NCI-H187 (cell line): ENCODE measurements at places on chromosomes 6 and 20.

DNA sequence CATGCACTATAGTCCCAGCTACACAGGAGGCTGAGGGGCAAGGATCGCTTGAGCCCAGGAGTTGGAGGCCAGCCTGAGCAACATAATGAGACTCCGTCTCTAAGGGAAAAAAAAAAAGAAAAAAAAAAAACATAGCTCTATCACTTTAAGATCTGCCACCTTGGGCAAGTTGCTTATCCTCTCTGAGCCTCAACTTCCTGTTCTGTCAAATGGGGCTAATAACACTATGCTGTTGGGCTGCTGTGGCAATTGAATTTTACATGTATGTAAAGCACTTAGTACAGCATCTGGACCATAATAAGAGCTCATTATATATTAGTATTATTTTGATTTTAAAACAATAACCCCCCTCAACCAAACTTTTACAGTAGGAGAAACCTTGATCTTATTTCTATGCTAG, 141.5 kb downstream of the ATXN1 start:
- DNase-seq: no peak

- no peak for DNase-seq
Measured at GRCh38 chr6:25921525-25922203, 8.8 kb downstream of the SLC17A2 start.

- no peak for DNase-seq
Measured at GRCh38 chr6:116286773-116287358, 7.1 kb upstream of the TSPYL1 start.

GRCh38 chr6:149876241-149876933, 12.2 kb upstream of the LRP11 start:
- no peak for DNase-seq

DNA sequence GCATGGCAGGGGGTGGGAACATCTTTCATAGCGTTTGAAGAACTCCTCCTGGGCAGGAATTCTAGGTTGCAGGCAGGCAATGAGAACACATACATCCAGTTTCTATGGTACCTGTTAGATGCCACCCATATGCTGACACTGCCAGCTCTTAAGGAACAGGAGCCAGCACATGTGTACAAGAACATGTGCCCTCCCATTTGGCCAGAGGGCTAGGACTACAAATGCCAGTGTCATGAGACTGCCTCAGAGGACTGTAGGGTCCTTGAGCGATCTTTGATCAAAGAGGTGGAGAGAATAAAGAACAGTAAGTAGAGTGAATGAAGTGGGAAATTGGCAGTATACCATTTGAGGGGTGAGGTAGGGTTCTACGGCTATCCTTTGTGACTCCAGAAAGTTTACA, 45.8 kb downstream of the GCLC start:
- no peak for DNase-seq

DNA sequence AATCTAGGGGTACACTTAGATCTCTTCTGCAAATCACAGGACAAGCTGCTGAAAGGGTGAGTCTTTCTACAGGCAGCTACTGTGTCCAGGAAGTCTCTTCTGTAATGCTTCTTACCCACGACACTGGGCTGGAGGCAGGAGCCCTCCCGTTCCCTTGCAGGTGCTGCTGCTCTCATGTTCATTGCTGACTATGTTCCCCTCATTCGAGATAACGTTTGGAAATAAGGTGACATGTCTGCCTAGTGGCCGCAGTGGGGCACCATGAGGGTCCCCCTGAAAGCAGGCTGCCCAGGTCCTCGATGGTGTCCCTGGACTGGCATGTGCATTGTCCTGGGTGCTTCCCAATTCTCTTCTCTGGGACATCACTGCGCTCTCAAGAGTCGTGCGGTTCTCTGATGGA, 74.7 kb downstream of the SYNJ2 start:
- DNase-seq: no peak

- DNase-seq: no peak
Measured at GRCh38 chr6:113057567-113058053, 710.5 kb downstream of the RFPL4B start.

DNA sequence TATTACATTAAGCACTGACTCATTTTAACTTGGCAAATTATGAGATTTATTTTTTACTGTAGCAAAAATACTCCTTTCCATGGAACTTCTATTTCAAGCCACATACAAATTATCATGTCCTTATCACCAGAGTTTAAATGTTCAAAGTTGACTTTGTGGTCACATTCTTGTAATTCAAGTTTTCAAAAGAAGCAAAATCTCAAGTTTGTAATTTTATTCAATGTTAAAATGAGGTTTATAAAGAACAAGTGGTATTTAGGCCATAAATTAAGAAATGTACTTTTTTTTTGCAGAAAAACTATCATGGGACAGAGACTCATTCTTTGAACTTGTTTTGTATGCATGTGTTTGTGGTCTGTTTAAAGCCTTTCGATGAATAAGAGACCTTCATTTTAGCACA, 811.5 kb downstream of the TENT5A start:
- DNase-seq: no peak

DNA sequence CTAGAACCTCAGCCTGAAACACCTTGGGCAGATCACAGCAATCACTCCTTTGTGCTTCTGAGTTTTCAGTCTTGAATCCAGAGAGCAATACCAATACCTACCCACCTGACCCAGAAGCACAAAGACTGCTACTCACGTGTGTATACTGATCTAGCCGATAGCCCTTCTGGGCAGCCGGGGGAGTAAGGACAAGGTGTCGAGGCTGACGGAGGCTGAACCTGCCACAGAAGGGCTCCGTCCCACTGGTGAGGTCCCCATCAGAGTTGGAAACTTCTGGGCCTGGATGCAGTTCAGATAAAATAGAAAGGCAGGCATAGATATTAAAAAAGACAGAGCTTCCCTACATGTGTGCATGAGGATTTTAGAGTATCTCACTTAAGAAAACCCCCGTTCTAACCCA, 32.0 kb downstream of the PKHD1 start:
- DNase-seq: no peak

DNA sequence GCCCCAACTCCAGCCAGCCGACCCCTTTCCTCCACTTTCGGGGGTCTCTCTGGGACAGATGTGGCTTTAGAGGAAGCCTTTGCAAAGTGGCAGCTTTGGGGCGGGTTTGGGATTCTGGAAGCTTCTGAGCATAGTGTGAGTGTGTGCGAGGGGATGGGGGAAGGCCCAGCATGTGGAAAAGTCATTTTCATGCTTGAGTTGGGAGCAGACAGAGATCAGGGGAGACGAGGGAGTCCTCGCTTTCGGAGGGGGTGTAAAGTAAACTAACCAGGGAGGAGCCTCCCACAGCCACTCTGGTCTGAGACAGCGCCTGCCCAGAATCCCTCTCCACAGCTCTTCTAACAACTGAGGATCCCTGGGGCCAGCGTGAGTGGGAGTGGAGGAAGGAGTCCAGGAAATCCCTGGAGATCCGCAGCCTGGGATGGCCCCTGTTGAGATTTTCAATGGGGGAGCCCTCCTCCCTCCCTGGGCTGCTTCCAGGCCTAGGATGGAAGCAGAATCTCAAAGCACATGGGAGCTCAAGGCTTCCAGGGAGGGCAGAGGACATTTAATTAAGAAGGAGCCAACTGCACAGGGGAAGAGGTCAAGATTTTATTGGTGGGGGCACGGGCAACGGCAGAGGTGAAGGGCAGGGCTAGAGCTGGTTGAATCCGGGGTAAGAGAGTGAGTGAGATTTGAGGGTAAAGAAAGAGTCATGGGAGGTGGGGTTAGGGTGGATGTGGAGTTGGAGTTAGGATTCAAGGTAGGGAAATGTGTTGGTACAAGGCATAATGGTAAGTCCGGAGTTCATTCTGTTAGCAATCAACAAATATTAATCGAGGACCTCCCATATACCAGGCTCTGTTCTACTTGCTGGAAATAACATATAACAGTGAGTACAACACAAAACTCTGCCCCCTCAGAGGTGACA, 102.3 kb upstream of the FOXP4 start:
- no peak for DNase-seq

GRCh38 chr6:131197716-131198115, 62.4 kb downstream of the AKAP7 start:
- no peak for DNase-seq

DNA sequence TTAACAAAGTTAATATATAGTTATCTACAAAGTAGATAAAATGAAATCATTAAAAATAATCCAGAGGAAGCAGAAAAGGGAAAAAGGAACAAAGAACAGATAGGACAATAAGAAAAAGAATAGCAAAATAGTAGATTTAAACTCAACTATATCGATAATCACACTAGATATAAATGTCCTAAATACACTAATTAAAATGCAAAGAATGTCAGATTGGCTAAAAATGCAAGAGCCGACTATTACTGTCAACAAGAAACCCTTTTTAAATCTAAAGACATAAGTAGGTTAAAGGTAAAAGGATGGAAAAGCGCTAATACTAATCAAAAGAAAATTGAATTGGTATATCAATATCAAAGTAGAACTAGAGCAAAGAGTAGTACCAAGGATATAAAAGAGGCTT, 164.8 kb upstream of the AKAP12 start:
- DNase-seq: no peak

DNA sequence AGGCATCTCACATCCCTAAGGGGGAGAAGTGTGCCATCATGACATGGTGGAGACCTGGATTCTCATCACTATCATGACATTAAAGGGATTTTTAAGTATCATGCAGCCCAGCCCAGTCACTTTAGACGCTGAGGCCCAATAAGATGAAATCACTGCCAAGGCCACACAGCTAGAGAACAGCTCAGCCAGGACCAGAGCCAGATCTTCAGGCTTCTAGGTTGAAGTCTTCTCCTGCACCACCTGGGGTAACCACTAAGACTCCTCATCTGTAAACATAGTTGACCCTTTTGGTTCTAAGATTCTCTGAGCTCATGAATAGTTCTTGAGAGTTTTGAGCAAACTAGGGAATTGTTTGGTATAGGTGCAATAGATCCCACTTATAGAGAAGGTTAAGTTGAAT, 125.1 kb downstream of the TCP11 start:
- DNase-seq: no peak

- DNase-seq: no peak
Measured at GRCh38 chr6:116402108-116402937, 31.6 kb downstream of the DSE start.
